ENCODE measurements at places on chromosomes 5 and 9.

DNA sequence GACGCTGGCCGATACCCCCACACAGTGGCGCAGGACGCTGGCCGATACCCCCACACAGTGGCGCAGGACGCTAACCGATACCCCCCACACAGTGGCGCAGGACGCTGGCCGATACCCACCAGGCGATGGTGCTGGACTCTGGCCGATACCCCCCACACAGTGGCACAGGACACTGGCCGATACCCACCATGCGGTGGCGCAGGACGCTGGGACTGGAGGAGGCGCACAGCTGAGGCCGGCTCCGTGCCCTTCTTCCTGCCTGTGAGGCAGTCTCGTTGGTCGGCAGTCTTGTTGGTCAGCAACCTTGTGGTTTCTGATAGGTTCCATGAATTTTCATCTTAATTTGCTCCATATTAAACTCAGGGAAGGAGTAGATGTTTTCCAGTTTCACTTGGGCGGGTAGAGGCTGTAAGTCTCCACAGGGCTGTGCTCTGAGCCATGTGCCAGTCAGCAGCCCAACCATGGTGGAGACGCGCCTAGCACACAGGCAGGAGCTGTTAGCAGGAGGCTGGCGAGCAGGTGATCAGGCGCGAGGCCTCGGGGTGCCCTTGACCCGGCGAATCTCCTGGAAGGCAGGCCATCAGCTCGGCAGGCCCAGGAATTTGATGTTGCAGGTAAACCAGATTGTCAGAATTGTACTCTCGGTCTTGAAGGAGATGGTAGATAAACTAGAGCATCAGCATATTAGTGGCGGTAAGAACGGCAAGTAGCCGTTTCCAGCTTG lies 75.6 kb downstream of the EHMT1 start:
- DNase-seq, result no peak

GRCh38 chr9:34513567-34514214 lies 9.1 kb downstream of the ENHO start:
- DNase-seq, result no peak

DNA sequence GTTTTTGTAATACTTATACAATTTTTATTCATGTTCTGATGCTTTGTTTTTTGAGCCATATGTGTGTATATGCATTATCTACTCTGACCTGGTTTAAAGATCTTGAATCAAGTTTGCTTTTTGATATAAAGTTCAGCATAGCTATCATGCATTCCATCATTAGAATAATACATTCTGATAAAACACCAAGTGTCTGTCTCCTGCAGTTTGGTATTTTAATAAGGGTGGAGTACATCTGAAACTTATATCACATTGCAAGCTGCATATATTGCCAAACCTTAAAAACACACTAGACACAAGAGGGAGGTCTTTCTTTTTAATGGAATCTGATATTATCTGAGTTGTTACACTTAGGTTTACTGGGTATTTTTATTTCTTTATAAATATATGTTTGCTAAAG lies 102.8 kb upstream of the ADAMTSL1 start:
- DNase-seq, result no peak

DNA sequence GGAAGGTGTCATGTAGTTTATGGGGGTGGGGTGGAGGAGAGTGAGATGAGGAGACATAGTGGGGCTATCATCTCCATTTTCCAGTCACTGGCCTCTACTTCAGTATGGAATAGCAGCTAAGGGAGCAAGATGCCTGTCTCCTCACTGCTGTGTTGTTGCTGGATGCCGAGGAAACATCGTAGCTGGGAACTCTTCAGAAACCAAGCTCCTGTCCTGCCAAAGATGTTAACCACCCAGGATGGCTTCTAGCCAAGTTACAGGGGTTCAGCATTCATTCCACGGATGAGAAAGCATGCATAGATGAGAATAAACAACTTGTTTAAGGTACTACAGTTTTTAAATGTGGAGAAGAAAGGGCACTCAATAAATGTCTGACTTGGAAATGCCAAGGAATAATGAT lies 226.5 kb downstream of the ASTN2 start:
- DNase-seq, result no peak

DNA sequence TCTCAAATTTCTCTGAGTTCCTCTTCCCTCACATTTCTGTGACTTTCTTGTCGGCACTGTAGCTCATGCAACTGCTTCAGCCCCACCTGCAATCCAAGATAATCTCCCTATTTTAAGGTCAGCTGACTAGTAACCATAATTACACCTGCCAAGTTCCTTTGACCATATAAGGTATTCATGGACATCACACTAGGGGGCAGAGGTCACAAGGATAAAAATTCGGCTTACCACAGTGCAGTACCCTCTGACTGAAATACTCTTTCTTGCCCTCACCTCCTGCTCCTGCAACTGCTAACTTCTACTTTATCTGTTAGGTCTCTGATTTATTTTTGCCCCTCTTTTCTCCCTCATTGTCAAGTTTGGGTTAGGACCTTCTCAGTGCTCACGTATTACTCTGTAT lies 144.2 kb downstream of the GDNF start:
- DNase-seq, result no peak

DNA sequence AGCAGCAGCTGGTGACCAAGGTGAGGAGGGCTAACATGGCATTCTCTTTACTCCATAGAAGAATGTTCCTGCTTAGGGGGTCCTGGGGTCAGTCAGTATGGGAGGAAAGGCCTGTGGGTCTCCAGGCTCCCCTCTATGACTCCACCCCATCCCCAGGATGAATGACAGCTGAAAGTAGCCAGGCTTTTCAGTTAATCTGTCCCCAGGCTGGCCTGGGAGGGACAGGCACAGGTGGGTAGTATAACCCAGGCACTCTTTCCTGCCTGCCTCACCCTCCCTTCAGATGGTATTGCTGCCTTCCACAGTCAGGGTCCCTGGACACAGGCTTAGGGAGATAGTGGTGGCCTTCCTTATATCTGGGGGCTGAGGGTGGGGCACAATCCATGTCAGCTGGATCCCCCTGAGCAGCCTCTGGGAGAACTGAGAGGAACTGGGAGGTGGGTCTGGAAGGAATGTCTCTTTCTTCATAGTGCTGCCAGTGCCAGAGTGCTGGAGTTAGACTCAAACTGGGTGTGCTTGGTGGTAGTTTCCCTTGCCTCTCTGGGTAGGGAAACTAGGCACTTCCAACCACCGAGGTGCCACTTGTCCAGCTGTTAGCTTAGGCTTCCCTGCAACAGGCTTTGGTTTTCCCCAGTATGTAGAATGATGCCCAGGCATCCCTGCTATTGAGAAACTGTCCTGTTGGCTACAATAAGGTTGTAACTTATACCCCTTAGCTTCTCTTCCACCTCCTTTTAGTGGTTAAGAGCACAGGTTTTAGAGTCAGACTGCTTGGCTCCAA lies 27.8 kb downstream of the LARP1 start:
- no peak for DNase-seq

GRCh38 chr9:14924230-14925219 lies 14.3 kb upstream of the FREM1 start:
- DNase-seq, result no peak

- DNase-seq, result no peak
Observed at GRCh38 chr5:149391524-149391923, 12.4 kb upstream of the IL17B start.

DNA sequence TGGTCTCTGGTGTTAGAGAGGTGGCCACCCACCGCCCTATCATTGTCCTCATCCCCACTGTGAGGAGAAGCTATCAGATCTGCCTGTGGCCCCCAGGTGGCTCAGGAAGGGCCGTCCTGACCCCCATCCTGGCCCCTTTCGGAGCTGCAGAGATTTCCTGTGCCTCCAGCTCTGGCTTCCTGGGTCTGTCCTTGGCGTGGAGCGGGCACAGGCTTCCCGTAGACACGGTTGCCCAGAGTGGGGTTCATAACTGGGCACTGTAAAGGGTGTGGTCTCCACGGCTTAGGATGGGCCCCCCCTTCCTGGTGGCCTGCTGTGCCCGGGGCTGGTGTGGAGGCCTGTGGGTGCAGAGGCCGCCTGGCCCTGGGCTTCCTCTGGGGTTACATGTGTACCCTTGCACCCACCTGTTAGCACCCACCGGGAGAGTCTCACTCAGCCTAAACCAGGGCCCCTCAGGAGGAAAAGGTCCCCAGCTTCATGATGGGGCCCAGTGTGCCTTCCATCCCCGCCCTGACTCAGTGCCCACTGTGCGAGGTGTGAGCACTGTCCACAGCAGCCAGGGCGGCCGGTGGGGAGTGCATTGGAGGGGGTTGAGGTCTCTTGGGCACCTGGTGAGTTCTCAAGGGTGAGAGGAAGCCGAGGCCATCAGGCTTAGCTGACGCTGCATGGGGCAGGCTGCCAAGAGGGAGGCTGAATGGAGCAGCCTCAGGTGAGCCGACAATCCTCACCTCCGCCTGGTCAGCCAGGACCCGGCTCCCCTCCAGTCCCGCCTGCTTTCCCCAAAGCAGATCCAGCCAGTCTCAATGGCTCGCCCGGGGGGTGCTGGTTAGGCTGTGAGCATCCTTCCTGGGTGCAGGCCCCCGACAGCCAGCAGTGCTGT lies 15.3 kb upstream of the AJM1 start:
- no peak for DNase-seq

DNA sequence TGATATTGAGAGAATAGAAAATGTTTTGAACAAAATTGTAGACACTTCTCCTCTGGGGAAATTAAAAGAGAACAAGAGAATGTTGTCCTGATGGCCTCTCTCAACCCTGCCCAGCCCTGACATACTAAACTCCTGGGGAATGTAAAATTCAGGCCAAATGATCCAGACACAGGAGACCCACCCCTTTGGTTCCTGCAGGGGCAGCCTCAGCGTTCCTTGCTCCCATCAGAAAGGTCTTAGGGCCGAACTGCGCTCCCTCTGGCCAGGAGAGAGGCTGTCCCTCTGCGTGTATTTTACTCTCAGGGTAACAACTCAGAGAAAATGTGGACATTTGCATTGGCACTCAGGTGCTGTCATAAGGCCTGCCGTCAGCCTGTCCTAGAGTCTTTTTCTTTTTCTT lies 616.3 kb upstream of the KLF4 start:
- no peak for DNase-seq

- DNase-seq, result no peak
Observed at GRCh38 chr5:154701181-154701580, 54.0 kb upstream of the LARP1 start.

- DNase-seq, result no peak
Observed at GRCh38 chr5:133116601-133117000, 64.8 kb downstream of the HSPA4 start.

- no peak for DNase-seq
Observed at GRCh38 chr9:71487061-71487460, 281.3 kb downstream of the CEMIP2 start.

GRCh38 chr5:137372773-137373160 lies 126.4 kb downstream of the SPOCK1 start:
- DNase-seq, result no peak

DNA sequence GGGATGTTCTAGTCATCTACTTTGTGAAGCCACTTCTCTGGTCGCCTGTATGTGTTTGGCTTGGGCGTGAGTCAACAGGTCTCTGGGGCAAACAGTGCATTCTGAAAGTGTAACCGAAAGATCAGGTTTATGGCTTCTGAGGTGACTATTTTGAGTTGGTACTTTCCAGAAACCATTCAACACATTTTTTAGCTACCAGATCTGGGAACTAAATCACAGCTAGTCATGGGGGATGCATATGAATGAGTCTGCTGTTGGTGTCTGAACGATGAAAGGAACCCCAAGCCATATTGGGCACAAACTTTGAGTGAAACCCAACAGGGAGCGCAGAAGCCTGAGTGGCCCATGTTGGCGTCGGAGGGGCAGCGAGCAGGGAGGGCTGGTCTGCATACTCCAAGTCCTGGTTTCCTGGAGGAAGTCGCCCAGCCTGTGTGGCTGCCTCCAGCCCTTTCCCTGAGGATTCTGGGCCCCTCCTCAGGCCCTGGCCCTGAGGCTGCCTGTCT lies 35.3 kb downstream of the UBE2QL1 start:
- DNase-seq, result no peak

GRCh38 chr5:153598099-153598498 lies 107.6 kb downstream of the GRIA1 start:
- DNase-seq, result no peak

DNA sequence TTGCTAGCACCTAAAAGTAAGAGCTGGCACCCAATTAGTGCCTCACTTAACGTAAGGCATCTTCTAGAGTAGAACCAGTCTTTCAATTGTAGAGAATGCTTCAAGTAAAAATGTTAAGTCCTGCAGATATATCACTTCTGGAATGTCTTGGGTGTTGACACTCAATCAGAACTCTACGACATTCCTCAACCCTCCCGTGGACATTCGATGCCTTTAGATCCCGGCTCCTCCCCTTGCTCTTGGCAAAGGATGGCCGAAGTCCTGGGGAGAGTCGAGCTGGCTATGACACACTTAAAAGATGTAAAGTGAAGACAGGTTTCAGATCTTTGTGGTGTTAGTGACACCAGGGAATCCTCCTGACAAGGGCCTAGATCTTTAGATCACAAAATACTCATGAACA lies 87.5 kb upstream of the ERCC6L2 start:
- no peak for DNase-seq

DNA sequence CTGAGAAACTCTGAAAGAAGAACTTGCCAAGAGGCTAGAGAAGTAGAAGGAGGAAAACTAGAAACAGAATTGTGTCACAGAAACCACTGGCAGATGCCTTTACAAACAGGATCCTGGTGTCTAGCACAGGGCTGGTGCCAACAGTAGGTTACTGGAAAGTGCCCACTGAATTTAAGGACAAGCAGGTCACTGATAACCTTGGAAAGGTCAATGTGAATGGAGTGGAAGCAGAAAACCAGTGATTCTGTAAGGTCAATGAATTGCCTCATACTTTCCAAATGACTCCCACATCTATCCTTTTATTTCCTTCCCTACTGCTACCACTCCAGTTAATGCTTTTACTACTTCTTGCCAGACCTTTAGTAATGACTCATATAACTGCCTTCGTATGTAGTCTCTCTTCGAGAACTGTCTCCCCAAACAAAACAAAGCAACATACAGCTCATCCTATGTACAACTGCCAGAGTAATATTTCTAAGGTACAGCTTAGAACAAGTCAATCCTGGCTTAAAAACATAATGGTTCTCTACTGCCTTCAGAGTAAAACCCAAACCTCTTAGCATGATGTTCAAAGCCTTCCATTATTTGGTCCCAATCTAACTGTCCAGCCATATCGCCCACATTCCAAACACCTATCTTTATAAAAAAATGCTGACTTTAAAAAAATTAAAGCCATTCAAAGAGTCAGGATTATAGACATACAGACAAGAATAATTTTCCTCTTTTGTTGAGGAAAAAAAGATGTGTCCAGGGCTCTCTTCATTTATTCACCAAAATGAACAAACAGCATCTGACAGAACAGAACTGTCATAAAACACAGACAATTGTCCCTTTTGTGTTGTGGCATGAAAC lies 52.5 kb downstream of the NR3C1 start:
- no peak for DNase-seq

- DNase-seq, result no peak
Observed at GRCh38 chr5:173968154-173968797, 20.7 kb upstream of the C5orf47 start.

All from activated CD8-positive, alpha-beta memory T cell treated with anti-CD3 and anti-CD28 coated beads for 1 hour (primary cell).